ENCODE measurements at places on chromosomes 16 and 17.

DNA sequence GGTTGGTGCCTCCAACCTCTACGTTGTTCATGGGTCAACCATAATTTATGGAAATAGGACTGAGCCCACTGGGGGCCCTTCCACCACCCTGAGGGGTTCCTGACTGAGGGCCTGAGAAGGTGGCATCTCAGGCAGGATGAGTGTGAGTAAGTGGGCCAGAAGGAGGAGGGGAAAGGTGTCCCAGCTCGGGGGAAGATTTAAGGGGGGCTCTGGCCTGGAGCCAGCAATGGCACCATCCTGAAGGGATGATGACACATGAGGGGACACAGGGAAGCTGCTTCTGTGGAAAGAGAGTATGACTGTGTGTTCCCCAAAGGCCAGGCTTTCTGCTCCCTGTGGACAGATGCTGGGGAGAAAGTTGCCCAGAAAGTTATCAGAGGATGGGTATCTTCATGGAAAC is 18.7 kb downstream of the MYL4 start:
- DNase-seq, result no peak

- DNase-seq, result no peak
Measured at GRCh38 chr17:53722407-53722806, 100.3 kb upstream of the KIF2B start.

GRCh38 chr17:38881600-38882191 is 11.8 kb downstream of the LASP1 start:
- DNase-seq, result no peak

DNA sequence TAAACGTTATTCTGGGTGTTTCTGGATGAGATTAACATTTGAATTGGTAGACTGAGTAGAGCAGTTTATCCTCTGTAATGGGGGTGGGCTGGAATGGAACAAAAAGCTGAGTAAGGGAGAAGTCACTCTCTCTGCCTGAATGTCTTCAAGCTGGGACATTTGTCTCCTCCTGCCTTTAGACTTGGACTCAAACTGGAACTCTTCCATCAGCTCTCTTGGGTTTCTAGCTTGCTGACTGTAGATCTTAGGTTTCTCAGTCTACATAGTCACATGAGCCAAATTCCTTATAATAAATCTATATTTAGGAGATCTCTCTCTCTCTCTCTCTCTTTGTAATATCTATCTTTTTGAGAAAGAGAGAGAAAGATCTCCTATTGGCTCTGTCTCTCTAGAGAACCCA is 553.3 kb upstream of the CDH11 start:
- DNase-seq, result no peak

GRCh38 chr16:83714286-83714685 is 93.5 kb upstream of the HSBP1 start:
- no peak for DNase-seq

DNA sequence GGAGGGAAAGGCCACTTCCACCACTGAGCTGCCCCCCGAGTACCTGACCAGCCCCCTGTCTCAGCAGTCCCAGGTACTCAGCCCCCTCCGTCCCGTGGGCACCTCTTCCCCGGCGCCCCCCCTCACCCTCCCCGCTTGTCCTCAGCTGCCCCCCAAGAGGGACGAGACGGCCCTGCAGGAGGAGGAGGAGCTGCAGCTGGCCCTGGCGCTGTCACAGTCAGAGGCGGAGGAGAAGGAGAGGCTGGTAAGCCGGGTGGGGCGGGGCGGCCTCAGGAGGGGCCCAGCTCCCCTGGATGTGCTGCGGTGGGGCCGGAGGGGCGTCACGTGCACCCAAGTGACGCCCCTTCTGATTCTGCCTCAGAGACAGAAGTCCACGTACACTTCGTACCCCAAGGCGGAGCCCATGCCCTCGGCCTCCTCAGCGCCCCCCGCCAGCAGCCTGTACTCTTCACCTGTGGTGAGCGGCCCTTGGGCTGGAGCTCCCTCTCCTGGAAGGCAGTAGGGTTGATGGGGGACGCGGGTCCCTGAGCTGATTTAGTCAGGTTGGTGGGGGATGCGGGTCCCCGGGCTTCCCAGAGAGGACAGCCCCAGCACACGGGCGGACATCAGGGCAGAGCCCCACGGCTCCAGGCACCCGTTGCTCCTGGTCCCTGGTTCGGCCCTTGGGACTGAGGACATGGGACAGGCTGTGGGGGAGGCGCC is 9.5 kb upstream of the MRPL12 start:
- no peak for DNase-seq

DNA sequence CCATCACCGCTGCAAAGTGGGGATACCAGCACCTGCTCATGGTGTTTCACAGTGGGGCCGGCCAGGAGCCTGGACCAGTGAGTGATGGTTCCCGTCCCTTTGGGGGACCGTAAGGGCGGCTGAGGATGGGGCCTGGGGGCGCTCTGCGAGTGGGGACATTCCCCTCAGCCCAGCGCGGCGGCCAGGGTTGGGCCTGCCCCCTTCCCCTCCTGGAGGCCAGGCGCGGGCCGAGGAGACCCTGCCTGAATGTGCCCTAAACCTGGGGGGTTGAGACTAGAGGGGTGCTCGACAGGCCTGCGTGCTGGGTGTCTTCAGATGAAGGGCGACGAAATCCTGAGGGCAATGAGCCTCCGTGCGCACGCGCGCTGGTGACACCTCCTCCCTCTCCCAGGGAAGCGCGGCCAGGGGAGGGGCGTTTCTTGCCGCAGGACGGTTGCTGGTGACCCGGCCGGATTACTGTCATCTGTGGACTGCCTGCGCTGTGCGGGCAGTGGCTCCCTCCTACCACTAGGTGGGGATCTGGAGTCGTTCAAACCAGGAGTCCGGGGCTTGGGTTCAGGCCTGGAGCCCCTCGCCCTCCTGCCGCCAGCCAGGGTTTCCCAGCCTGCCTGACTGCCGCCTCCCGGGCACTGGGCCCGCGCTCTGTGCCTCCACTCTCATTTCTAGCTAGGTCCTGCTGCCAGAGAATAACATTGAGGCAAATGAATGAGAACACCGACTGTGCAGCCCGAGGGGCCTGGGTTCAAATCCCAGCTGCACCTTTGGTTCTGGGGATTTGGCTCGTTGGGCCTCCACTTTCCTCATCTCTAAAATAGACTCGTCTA is 17.1 kb downstream of the TBX2 start:
- DNase-seq, result peak; percentile 30

DNA sequence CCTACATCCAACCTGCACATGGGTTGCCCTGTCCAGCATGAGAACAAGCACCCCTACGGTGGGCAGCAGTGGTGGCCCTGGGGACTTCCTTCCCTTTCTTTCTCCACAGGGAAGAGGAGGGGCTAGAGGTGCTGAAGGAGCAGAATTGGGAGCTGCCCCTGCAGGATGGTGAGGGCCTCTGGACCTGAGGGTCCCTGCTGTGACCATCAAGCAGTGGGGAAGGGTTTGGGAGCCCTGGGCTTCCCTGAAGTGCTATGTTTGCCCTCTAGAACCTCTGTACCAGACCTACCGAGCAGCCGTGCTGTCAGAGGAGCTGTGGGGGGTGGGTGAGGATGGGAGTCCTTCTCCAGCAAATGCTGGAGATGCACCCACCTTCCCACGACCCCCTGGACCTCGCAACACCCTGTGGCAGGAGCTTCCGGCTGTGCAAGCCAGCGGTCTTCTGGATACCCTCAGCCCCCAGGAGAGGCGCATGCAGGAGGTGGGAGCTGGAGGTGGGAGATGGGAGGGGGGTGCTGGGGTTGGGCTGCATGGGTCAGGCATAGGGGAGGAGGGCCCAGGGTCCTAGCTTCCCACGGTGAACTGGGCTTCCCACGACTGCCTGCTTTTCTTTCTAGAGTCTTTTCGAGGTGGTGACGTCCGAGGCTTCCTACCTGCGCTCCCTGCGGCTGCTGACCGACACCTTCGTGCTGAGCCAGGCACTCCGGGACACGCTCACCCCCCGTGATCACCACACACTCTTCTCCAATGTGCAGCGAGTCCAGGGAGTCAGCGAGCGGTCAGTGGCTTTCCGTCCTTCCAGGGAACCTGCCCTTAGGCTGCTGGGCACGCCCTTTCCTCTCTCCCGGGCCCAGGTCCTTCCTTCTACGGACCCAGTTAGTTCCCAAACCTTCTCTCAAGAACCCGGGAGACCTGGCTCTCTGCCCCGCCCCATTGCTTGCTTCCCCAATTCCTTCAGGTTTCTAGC is 5.0 kb downstream of the ARHGEF15 start:
- DNase-seq, result no peak

DNA sequence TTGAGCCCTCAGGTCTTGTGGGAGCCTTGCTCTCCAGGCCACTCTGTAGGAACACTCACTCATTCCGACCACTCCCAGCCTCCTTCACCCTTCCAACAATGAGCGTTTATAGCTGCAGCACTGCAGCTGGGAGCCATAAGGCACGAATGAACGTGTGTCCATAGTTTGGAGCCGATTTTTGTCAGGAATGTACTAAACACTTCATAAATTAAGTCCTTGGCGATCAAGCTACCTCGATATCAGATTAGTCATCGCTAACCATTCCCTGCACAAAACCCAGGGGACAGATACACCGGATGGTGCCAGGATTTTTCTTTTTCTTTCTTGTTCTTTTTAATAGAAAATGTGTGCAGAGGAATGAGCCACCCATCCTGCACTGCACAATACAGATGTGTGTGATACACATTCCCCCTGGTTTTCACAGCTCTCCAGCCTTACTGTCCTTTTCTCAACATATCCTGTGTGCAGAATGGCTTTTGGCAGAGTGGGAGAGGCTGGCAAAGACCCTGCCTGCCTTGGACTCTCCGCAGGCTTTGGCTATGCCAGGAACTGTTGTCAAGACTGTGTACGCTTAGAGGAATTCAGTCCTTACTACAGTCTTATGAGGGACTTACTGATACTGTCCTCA is 68.4 kb upstream of the ELAC2 start:
- DNase-seq, result no peak

DNA sequence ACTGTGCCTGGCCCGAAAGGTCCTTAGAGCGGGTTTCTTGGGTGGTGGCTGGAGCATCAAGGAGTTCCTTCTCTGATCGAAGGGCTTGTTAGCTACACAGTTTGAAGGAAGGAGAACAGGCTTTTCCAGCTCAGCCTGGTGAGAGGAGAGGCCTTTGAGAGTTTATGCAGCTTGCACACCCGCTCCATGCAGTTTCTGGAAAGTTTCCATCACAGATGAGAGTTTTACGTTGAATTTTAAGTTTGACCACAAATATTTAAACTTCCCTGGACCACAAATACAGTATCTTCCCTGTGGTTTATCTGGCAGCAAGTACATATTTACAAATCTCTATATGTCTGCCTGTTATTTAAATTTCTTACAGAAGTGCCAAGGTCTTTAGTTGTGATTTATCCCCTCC is 56.8 kb downstream of the HIC1 start:
- DNase-seq, result no peak

DNA sequence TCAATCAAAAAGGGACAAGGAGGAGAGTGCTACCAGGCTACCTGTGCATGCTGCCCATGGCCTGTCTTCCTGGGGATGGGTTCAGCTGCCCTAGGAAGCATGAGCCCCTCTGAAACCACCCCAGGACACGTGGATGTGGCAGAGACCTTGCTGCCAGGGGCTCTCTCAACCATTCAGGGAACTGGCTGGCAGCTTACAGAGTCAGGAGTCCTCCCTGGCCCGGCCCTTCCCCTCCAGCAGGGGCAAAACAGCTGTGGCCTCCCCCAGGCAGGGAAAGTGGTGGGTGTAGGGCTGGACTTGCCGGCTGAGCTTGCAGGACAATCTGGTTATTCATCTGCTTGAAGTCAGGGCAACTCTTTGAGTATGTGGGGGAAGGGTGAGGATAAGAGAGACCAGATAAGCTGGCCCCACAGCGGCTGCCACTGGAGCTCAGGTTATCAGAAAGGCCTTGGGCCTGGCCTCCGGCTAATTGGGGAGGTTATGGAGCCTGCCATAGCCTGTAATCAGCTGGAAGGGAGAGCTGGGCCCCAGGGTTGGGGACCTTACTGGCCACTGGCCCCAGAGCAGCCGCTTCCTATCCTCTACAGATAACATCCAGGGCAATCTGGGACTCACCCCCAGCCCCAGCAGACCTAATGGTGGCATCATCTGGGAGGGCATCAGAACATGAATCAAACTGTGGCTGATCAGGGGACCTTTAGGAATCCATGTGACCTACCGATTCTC is 5.6 kb upstream of the TBX2 start:
- no peak for DNase-seq

- no peak for DNase-seq
Measured at GRCh38 chr17:77498091-77498741, 357.4 kb downstream of the SEC14L1 start.

GRCh38 chr16:3690980-3691720 is 26.2 kb downstream of the TRAP1 start:
- no peak for DNase-seq

DNA sequence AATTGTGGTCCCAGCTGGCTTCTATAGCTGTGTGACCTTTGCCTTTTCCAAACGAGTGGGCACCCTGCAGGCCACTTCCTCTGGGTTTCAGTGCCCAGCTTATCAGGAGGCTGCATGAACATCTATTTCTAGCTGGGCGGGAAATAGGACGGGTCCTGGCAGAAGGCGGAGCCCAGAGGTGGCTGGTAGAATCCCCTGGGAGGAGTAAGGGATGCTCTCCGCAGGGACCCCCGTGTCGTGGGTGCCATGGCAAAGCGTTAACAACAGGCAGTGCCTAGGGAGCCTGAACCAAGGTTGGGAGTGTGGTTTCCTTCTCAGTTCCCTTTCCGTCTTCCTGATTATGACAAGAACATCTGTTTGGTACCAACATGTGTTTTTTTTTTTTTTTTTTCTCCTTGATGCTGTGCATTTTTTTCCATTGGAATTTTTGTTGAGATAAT is 58.2 kb downstream of the PLCG2 start:
- no peak for DNase-seq

- DNase-seq, result no peak
Measured at GRCh38 chr17:16046966-16047365, 47.3 kb downstream of the TTC19 start.

- peak; percentile 79 for DNase-seq
Measured at GRCh38 chr17:63698886-63699637, 863 bp downstream of the LIMD2 start.

DNA sequence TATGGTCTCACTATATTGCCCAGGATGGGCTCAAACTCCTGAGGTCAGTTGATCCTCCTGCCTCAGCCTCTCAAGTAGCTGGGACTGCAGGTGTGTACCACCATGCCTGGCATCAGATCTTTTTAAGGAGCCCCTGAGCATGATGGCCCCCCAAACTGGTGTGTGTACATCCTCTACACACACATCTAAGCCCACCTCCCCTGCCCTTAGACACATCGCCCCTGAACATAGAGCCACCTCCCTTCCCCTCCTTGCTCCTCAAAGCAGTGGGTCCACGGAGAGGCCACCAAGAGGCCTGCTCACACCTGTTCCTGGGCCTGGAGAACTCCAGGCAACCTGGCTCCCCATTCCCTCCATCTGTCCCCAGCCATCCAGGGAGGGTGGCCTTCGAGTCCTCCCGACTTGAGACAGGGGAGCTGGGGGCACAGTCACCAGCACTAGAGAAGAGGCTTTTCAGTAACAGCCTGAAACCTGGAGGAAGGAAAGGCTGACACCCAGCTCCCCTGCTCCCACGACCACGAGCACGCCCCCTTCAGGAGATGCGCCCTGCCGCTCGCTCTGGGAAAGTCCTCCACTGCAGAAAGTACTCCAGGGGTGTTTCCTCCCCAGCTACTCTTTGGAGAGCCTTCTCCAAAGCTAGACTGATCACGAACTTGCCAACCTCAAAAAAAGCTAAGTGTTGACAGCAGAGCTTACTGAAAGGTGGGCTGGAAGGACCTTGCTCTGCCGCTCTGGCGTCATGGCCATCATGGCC is 12.6 kb upstream of the PRR29 start:
- DNase-seq, result no peak

GRCh38 chr17:82907797-82908542 is 68.1 kb upstream of the ZNF750 start:
- DNase-seq, result no peak
